Activated CD4-positive, CD25-positive, alpha-beta regulatory T cell treated with anti-CD3 and anti-CD28 coated beads, Interleukin-2, amount 50 U/mL, for 16 hours (primary cell): ENCODE measurements at places on chromosomes 7 and 10.
A peak's percentile ranks its signal among the peaks of the same experiment; 100 is the strongest.

DNA sequence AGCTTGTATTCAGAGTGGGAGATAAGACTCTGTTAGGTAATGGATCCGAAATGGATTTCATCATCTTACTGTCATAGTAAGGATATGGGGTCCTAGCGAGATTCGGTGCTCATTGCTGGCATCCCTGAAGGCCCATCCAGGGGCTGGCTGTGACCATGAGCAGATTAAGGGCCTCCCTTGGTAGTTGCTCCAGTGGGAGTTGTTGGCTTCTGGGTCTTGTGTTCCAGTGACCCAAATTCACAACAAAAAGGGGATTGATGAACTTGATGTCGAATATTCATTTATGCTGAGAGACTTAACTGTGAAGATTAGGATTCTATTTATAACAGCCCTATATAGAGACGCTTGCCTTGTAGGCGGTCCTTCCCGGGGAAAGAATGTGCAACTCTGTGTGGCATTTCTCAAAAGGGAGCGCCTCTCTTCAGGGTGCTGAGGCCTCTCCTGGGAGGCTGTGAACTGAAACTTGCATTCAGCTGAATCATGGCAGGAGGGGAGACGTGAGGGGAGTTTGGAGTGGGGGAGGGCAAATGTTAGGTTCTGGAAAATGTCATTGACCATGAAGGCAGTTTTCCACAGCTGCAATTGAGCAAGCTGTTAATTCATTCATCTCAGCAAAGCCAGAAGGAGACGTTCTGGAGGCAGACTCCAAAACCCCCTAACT lies 233.1 kb upstream of the FZD8 start:
- no peak for DNase-seq

GRCh38 chr7:35546691-35547429 lies 148.1 kb downstream of the HERPUD2 start:
- no peak for DNase-seq

GRCh38 chr7:17440831-17441230 lies 142.4 kb downstream of the AHR start:
- DNase-seq: no peak

DNA sequence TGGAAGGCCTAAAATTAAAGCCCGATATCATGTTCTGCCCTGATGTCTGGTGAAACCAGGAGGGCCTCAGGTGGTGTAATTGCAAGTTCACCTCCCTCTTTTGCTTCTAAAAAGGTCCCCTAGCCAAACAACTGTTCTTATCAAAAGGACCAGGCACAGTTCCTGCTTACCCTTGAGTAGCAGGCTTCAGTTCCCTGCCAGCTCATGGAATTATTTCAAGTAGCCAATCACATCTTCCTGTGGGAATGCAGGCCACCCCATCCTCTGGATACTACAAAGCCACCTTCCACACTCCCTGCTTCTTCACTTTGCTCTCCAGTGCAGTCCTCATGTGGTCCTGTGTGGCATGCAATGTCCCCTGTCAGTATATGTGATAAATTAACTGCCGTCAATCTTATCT lies 97.7 kb upstream of the GALNT17 start:
- DNase-seq: no peak

GRCh38 chr7:112160130-112160770 lies 45.9 kb downstream of the DOCK4 start:
- DNase-seq: no peak

DNA sequence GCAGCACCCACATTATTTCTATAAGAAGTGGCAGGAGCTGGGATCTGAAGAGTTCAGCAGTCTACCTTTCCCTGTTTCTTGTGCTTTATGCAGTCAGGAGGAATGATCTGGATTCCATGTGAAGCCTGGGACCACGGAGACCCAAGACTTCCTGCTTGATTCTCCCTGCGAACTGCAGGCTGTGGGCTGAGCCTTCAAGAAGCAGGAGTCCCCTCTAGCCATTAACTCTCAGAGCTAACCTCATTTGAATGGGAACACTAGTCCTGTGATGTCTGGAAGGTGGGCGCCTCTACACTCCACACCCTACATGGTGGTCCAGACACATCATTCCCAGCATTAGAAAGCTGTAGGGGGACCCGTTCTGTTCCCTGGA lies 874 bp upstream of the RBP3 start:
- no peak for DNase-seq

- DNase-seq: no peak
Observed at GRCh38 chr10:57657164-57657765, 610.4 kb downstream of the IPMK start.

DNA sequence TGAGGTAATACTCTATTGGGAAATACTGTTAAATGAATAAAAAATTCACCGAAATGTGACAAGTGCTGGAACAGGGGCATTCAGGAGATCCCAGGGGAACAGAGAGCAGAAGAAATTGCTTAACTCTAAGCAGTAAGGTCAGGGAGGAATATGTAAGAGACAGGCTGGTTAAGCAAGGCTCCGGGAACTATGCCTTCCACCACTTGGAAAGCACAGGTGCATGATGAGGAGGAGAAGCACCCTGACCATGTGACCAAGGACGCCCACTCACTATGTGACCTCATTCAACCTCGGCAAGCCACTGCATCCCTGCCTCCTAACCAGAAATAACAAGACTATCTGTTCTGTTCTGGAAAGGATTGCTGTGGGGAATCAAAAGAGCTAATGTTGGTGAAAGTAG lies 218.4 kb downstream of the ELMO1 start:
- no peak for DNase-seq

DNA sequence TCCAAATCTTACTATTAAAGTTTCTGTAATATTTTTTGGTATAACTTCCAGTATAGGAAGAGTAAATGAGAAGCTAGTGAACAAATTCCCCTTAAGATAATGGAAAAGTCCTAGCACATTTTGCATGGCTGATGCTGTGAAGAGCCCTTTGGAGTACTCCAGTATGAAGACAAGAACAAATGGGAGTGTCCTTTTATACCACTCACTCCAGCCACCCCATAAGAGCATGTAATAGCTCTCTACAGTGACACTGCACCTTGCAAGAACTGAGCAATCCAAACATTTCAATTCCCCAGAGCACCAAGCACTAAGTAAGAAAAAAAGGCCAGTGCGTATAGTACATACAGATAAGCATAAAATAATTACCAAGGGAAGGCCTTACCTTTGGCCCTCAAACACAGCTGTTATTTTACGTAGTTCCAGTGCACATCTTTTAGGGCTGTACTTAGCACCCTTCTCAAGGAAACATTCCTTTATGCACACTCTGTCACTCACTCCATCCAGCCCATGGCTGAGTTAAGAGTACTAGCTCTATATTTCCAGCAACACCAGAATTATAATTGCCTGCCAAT lies 135.4 kb downstream of the ST7 start:
- no peak for DNase-seq

DNA sequence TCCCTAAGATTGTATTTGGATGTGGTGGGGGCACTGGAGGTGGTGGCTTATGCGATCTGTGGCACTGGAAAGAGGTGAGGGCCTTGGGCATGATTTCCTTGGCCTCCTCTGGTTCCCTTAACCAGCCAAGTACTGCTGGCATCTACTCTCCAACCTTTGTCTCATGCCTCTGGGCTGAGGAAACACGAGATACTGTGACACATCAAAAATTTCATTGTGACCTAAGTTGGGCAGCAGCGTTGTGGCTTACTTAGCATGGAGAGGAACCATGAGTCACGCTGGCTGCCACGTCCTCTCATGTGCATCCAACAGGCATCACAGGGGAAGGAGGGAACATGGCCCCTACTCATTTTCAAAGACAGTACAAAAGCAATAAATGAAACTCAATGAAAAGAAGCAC lies 29.7 kb upstream of the GSDME start:
- DNase-seq: no peak

DNA sequence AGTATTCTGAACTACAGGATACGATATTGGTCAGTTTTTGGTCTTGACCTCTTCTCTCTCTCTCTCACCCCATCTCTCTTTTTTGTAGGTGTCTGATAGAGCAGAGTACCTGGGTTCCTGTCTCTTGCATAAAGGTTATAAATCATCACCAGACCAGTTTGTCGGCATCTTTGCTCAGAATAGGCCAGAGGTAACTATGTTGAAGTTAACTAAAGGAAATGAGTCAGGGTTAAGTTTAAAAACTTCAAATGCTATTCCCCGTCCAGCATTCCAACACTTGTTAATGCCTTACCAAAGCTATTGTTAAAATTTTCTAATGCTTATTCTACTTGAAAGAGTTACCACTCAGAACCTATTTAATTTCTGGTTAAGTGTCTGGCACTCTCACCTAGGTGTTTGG lies 30.7 kb downstream of the ACSL5 start:
- DNase-seq: no peak

- DNase-seq: no peak
Observed at GRCh38 chr10:10869592-10869991, 148.1 kb upstream of the CELF2 start.

GRCh38 chr7:149626972-149627371 lies 129.4 kb upstream of the ZNF746 start:
- no peak for DNase-seq

GRCh38 chr7:103640031-103640779 lies 194.2 kb upstream of the SLC26A5 start:
- no peak for DNase-seq

- no peak for DNase-seq
Observed at GRCh38 chr7:139829025-139829774, at the start of gene TBXAS1. Gene TBXAS1 (plus strand): TSS chr7:139829264. CDS start chr7:139829391, 127 bp downstream.

GRCh38 chr10:104321725-104322415 lies 16.4 kb downstream of the ITPRIP start:
- no peak for DNase-seq

DNA sequence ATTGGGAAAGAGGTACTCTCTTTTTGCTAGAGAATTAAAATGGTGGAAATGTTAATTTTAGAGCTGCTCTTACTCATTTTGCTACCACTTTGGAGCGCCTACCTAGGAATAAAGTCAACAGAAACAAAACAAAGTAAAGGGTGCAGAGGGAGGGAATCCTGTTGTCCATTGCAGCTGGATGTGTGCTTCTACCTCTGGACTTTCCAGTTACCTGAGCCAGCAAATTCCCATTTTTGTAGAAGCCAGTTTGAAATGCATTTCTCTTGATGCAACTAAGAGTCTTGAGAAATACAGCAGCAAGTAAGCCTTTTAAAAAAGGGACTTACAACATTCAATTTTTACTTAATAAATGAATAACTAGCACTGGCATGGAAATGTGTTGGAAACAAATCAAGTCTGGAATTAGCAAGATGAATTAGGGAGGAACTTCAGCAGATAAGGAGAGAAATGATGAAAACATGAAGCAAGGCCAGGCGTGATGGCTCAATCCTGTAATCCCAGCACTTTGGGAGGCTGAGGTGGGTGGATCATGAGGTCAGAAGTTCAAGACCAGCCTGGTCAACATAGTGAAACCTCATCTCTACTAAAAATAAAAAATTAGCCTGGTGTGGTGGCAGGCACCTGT lies 113.5 kb upstream of the CTTNBP2 start:
- DNase-seq: no peak

DNA sequence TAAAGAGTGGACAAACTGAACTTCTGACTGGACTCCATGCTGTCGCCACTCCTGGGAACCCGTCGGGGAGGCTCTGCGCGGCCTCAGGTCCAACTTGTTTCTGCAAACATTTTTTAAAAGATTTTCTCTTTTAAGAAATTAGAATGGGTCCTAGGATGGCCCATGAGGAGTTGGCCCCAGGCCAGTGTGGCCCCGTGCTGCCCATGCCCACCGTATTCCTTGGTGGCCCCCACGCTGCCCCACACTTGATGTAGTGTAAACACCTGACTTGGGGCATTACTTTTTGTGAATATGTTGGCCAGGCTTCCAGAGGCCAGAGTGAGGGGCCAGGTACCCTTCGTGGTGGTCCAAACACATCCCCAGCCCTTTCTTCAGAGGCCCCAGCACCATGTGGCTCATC lies 19.3 kb downstream of the ZNF316 start:
- no peak for DNase-seq

- peak; percentile 59 for DNase-seq
Observed at GRCh38 chr7:5704534-5704922, 76.9 kb downstream of the RNF216 start.

- no peak for DNase-seq
Observed at GRCh38 chr7:31108097-31108657, 56.1 kb downstream of the ADCYAP1R1 start.

GRCh38 chr10:89979726-89980125 lies 278.3 kb downstream of the KIF20B start:
- no peak for DNase-seq

DNA sequence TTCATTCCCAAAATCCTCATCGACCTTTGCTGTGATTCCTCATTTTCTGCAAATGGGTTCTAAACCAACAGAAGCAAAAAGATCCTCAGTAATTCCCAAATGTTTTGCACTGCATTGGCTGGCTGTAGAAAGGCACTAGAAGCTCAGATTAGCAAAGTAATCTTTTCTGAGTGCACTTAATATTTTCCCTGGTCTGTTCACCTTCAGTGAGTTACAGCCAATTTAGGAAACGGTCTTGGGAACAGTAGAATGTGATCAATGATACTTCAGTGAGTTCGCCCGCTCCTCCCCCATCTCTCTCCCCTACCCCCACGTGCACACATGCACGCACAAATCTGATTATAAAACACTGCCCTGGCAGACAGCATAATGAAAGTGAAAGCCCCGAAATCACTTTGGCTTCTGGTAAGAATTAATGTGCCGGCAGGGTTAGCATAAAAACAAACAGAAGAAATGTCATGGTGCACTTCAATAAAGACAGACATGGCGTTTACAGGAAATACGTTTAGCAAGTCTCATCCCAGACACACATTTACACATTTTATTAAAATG lies 201.3 kb upstream of the CDCA7L start:
- DNase-seq: no peak

DNA sequence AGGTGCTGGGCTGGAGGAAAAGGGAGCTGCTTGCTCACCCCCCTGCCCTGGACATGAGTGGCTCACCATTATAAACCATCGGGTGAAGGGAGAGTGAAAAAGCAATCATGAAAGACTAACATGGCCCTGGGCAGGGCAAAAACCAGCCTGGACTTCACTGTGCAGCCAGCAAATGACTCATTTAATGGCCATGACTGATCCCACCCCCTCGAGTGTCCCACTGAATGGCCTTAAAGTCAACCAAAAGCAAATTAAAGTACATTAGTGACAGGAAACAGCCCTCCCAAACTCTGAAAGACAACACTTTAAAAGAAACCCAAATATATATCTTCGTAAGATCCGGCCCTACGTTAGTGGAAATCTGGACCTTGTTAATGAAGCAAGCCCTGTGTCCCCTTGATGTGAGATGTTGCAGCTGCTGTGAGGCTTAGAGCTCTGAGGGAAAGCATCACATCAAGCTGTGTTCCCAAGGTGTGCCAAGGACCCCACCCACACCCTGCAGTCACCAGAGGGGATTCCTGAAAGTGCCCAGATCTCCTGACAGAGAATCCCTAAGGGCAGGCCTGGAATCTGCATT lies 31.2 kb downstream of the ADCYAP1R1 start:
- no peak for DNase-seq

DNA sequence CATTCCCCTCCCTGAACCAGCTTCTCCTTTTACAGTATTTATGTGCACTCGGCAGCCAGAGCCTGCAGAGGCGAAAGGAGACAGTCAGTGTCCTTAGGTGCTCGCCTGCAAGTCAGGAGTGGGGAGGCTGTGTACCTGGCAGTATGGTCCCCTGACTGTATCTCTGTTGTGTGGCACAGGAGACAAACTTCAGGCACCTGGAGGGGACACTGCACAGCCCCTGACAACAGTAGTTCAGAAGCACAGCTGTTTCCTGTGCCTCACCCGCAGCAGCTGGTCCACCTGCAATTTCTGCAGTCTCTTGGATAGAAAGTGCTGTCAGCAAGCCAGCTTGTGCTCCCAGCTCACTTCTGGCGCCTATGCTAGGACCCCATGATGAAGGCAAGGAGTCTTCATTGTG lies 73.4 kb upstream of the LAMB4 start:
- no peak for DNase-seq

GRCh38 chr7:149741629-149742028 lies 31.8 kb downstream of the ZNF467 start:
- no peak for DNase-seq

- DNase-seq: no peak
Observed at GRCh38 chr10:32931593-32931992, 26.4 kb downstream of the ITGB1 start.
